ENCODE measurements at places on chromosomes 12 and 14.

- peak; percentile 61 for DNase-seq
Measured at GRCh38 chr12:118188690-118189371, 52.9 kb downstream of the PEBP1 start.

DNA sequence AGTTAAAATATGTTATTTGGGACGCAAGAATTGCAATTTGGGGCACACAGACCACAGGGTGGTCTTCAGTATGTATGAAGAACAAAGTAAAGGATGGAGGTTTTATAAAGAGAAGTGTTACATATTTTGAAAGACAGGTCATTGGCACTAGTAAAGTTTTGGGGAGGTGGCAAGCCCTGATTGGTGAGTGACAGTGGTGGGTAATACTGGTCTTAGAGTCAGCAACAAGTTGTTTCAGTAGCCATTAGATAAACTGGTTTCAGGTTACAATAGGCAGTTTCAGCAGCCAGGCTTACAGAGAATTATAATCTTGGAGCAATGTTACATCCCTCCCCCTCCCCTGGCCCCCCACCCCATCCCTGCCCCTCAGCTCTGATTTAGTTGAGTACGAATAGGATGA, 17.5 kb downstream of the MARK3 start:
- no peak for DNase-seq

DNA sequence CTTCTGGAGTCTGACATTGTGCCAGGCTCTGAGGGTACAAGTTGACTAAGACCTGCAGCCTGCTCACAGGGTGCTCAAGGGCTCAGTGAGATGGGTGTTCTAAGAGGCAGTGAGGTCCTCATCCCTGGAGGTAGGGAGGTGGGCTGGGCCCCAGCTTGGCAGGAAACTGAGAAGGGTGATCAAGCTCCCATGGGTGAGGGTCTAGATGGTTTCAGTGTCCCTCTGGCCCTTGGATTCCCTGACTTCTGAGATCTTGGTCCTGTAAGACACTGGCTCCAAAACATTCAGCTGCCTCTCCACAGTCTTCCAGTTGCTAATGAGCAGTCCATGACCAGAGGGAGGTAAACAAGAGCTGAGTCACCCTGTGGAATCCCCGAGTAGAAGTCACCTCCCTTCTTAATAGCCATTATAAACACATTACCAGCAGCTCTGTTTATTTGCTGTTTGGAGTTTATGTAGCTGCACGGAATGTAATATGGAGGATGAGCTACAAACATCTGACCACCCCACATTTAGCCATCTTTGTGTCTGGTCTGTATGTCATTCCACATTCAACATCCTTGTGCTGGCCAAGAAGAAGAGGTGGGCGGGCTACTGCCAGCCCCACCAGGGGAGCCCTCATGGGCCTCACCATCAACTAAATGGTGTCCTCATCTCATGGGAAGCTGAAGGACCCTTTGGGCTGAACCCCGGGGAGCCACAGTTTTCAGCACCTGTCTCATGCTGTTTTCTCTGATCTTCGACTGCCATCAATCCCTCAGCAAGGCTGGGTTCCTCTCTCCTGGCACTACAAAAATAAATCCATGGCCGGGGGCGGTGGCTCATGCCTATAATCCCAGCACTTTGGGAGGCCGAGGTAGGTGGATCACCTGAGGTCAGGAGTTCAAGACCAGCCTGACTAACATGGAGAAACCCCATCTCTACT, 37.2 kb upstream of the BDKRB2 start:
- DNase-seq = no peak

- DNase-seq = no peak
Measured at GRCh38 chr14:25944020-25944419, 653.8 kb downstream of the NOVA1 start.

- DNase-seq = peak; percentile 57
Measured at GRCh38 chr14:95562892-95563685, 28.2 kb downstream of the GLRX5 start.

GRCh38 chr14:94470311-94470710, 5.7 kb downstream of the SERPINA9 start:
- no peak for DNase-seq

DNA sequence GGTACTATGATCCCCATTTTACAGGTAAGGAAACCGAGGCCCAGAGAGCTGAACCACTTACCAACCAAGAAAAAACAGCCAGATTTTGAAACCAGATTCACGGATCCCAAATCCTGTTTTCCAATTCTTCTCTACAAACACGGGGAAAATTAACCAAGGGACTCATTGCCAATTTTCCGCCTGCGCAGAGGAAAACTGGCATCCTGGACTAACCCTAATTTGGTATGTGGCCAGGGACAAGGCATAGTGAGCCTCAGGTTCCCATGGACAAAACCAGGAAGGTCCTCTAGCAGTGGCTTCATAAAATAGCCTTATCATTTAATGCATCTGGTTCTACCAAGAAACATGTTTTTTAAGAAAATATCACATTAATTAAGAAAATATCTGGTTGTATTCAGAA, 517.3 kb downstream of the MED13L start:
- no peak for DNase-seq

DNA sequence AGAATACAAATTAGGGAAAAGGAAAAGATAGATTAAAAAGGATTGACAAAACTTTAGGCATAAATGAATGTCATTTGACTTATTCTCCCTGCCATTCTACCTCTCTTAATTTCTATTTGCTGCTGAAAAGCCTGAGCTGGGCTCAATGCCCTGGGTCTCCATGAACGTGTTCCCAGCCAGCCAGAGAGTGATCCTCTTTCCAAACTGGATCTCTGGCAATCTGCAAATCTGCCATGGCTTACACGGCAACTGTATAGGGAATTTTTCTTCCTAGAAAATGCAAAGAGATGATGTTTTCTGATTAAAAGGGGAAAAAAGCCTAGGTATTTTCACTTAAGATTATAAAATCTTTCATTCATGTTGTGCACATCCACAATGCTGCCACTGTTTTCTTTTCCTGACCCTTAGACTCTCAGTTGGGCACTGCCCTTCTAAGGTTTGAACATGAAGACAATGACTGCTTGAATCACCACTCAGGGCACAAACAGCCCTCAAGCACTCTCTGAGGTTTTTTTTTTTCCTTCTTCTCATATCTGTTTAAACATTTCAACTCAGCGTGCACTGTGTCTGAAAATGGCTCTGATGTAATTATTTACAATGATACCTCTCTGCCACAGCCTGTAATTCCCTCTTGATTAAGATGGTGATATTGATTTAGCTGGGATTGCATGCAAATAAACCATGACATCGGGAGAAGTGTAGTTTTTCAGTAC, 60.3 kb downstream of the DACT1 start:
- DNase-seq = no peak

GRCh38 chr12:116880213-116880816, 926 bp downstream of the HRK start:
- DNase-seq = no peak

- DNase-seq = no peak
Measured at GRCh38 chr12:111171345-111171744, 197.6 kb downstream of the PHETA1 start.

DNA sequence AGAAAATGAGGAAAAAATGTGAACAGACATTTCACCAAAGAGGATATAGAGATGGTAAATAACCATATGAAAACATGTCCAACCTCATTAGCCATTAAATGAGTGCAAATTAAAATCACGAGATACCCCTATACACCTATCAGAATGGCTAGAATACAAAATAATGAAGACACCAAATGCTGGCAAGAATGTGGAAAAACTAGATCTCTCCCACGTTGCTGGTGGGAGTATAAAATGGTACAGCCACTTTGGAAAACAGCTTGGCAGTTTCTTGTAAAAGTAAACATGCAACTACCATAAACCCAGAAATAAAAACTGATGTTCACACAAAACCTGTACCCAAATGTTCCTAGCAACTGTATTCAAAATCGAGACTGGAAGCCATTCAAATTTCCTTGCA, 38.3 kb upstream of the TCL1B start:
- no peak for DNase-seq

DNA sequence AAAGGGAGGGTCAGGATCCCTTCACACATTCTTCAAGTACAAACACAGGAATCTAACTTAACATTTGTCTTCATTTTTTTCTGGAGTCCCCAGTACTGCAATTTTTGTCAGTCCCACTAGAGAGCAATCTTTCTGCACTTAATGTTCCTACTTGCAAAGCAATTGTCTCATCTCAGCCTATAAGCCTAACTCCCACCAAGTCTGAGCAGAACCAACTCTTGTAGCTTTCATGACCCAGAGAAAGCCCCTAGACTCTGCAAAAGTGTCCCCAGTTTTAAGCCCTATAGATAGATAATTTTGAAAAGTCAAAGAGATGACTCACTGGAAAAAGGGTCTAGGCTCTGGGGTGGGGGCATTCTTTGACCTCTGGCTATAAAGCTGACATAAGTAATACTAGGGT, 1.8 kb upstream of the ZBTB39 start:
- peak; percentile 74 for DNase-seq

DNA sequence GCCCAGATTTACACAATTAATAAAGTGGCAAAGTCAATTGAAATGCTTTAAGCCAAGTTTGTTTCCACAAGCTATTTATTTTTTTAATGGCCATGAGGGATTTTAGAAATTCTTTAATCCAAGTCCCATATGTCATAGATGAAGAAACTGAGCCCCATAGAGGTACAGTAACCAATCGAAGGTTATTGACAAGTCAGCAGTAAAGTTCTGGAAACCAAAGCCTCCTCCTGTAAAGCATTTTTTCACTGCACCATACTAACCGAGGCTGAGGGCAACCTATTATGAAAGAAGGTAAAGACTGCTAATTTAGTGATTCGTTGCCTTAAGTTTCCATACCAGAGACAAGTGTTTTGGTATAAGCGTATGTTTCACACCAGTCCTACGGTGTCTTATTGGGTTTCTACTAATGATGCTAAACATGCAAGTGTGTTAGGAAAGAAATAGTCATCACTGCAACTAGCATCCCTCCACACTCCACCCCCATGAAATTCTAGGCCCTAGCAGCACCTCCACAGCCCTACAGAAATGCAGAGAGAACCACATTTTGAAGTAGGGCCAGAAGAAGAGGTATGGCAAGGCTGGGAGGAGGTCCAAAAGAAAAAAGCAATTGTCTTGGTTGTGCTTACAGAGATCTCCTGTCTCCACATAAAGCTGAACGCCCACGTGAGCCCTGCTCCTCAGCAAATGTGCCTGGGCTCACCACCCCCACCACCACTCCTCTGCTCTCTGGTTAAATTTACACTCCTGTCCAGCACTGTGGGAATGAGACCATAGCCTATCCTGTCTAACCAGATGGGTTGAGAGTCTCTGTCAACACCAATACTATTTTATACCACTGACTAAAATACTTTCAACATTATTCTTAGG, 271.1 kb upstream of the G2E3 start:
- DNase-seq = no peak

- DNase-seq = no peak
Measured at GRCh38 chr14:89650077-89650978, 233.3 kb upstream of the FOXN3 start.

GRCh38 chr14:104788161-104788818, 7.3 kb downstream of the AKT1 start:
- peak; percentile 84 for DNase-seq

DNA sequence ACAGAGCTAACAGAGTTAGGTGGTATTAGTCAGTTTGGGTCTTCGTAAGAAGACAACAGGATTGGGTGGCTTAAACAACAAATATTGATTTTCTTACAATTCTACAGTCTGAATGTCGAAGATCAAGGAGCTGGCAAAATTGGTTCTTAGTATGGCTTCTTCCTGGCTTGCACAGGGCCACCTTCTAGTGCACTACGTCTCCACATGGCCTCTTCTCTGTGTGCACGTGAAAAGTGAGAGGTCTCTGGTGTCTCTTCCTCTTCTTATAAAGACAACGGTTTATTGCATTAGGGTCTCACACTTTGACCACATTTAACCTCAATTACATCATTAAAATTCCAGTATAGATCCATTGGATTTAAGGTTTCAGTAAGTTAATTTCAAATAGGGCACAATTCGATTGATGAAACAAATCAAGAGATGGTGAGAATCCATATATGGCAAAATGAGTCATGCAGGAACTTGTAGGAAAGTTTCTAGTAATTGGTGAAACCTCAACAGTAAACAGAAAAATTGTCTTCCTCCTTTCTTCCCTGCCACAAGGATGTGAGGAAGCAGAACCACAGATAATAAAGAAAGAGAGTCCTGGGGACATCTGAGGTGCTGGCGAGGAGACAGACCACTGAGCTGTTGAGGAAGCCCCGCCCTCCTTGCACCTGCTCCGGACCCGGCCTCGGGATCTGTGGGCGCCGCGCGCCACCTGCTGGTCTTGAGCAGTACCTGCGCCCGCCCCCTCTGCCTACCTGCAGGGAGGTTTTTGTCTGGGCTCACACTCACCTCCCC, 846.7 kb downstream of the TMEM121 start:
- DNase-seq = peak; percentile 69

DNA sequence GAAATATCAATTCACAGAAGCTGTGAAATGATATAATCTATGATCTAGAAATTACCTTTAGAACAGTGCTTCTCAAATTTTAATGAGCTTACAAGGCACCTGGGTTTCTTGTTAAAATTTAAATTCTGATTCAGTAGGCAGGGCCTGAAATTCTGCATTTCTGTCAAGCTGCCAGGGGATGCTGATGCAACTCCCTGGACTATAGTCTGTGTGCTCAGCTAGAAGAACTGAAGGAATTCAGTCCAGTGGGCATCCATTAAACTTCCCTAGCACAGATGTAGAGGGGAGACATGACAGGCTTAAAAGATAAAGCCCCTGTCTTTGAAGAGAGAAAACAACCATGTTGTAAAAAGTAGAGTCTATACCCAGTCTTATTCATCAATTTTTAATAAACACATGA, 441.8 kb downstream of the TMTC2 start:
- no peak for DNase-seq

DNA sequence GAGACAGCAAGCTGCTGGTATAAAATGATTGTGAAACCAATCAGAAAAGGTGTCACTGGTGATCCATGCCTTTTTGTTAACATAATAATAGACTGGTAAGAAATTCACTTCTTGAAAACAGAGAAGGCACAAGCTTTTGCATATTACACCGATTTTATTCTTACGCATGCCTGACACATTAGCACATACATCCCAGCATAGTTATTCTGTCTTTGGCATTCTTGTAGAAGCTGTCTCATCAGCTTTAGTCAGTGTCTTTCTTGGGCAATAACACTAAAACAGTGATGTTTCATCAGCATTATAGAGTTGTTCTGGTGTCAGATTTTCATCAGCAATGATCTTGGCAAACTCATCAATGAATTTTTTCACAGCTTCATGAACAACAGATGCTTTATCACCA, 283.4 kb upstream of the TMTC1 start:
- no peak for DNase-seq

DNA sequence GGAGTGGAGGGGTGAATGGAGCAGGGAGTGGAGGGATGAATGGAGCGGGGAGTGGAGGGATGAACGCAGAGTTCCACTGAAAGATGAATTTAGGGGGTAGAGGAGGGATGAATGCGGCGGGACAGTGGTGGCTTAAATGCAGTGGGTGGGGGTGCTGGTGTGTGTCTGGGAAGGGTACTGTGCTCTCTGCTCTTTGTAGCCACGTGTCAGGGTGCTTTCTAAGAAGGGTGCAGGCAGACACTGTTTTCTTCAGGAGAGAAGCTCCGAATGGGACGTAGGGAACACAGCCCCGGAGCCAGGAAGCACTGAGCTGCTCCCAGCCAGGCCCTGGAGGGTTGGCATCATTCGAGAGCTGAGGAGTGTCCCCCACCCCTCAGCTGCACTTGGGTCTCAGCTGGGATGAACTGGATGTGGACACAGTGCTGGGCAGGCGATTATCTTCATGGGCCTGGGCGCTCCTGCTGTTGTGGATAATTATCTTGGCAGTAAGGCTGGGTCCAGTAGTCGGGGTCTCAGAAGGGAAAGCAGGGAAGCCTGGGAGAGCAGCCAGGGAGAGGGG, 9.5 kb upstream of the CEP170B start:
- no peak for DNase-seq

GRCh38 chr12:9122091-9122609, 6.4 kb upstream of the A2M start:
- DNase-seq = no peak

- no peak for DNase-seq
Measured at GRCh38 chr14:94119071-94119470, 8.5 kb downstream of the IFI27 start.
